ENCODE measurements at places on chromosomes 2 and 18. TPM values are rescaled to one million over a fixed set of nuclear protein-coding genes. Genes with fewer than 3 reads are reported as not detected.

MYO3B gene
- not detected for polyA plus RNA-seq

NFE2L2 gene
- 144 TPM for polyA plus RNA-seq

SIGLEC15 gene
- polyA plus RNA-seq = 0.76 TPM

WNT6 gene
- 0.25 TPM for polyA plus RNA-seq

ZSWIM2 gene
- polyA plus RNA-seq = not detected

FASTKD2 gene
- polyA plus RNA-seq = 11.2 TPM

TMEM247 gene
- polyA plus RNA-seq = not detected

LYPD6 gene
- 3.5 TPM for polyA plus RNA-seq

CCDC121 gene
- 2.4 TPM for polyA plus RNA-seq

NYAP2 gene
- 0.03 TPM for polyA plus RNA-seq

ZNF521 gene
- 3.2 TPM for polyA plus RNA-seq

CRYGC gene
- not detected for polyA plus RNA-seq

POTEI gene
- 0.06 TPM for polyA plus RNA-seq

HADHA gene
- 80.3 TPM for polyA plus RNA-seq

MARCHF4 gene
- 0.50 TPM for polyA plus RNA-seq

MAL gene
- 67.2 TPM for polyA plus RNA-seq

LIMS3 gene
- polyA plus RNA-seq = 0.50 TPM

CD8B2 gene
- polyA plus RNA-seq = not detected

MGAT4A gene
- 6.0 TPM for polyA plus RNA-seq
